ENCODE measurements at places on chromosomes 5 and 9.

- DNase-seq: no peak
Observed at GRCh38 chr9:31032206-31032605, 1352.2 kb upstream of the ACO1 start.

DNA sequence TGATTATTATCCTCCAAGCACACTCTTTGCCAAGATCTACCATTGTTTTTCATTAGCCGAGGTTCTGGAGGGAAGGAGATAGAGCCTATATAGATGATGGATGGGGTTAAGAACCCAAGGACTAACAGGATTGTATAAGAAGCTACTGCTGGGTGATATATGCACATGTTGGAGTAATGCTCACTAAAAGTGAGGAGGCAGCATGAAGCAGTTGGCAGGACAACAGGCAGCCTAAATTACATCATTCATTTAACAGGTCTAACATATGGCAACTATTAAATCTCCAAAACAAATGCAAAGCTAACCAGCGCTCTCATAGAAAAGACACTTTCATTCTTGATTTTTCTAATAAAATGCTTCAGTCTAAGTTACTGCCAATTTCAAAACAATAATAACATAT is 293.2 kb downstream of the EPB41L4A start:
- no peak for DNase-seq

GRCh38 chr5:132790201-132790865 is 13.3 kb upstream of the SEPTIN8 start:
- no peak for DNase-seq

- no peak for DNase-seq
Observed at GRCh38 chr5:51465165-51465564, 81.9 kb downstream of the ISL1 start.
